ENCODE measurements at places on chromosomes 11 and 22.
A peak's percentile ranks its signal among the peaks of the same experiment; 100 is the strongest.

DNA sequence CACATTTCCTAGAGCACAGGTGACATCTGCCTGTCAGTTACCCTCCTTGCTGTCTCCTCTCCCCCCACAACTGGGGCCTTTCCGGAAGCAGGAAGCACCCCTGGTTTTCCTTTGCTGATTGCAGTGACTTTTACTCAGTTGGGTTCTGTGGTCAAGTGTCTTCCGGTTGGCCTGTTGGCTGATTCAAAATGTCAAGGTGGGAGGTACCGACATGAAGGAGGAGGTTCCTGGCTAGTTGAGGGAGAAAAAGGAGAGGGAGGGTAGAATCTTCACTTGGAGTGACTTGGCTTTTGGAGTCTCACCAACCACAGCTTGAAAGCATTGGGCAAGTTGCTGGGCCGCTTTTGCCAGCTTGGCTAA, 9.3 kb upstream of the ADAMTS15 start:
- DNase-seq = no peak

- no peak for DNase-seq
Measured at GRCh38 chr11:23413057-23413456, 552.8 kb upstream of the CCDC179 start.

DNA sequence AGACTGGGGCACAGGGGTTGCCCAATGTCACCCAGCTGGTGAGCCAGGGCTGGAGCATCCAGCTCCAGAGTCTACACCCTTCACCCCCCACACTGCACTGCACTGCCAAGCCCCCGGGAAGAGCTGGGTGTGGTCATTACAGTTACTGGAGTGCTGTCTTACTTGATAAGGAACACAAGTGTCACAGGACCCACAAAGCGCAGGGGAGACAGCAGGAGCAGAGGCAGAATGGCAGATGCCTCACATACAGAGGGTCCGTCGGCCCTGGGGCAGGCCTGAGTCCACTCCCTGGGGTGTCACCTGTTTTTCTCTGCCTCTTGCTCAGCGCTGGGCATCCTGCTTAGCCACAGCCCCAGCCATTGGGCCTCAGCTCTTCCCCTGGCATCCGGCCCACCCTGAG, 7.7 kb downstream of the IL2RB start:
- no peak for DNase-seq

DNA sequence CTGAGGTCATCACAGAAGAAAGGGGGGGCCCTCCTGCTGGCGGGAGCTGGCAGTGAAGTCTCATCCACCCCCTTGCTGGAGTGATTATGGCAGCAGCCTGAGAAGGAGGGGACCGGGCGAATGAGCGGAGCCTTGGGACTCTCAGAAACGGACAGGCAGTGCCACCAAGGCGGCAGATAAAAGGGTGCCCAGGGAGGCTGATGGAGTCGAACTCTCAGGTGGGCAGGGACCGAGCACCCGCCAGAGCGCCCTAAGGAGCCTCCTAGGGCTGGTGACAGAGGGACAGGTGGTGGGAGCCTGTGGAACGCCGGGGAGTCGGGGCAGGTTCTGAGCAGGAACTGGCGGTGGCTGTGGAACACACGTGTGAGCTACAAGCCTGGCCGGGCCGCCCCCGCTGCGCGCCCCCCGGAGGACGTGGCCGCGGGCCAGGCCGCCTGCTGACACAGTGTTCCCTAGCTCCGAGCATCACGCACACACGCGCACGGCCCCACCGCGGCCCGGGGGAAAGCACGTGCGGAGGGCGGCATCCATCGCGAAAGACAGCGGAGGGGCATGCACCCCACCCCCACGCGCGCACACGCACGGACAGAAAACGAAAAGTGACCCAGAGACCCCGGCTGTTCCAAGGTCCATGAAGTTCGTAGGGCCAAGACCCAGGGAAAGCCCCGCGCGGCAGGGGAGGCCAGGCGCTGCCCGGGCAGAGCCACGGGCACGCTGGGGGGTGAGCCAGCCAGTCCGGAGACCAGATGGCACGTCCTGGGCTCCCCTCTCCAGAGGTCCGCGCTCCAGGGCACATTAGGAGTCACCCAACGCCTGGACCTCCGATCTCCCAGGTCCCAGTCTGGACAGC, 1.0 kb downstream of the VWCE start:
- no peak for DNase-seq

GRCh38 chr11:13963949-13964770, 1.6 kb downstream of the SPON1 start:
- no peak for DNase-seq

- no peak for DNase-seq
Measured at GRCh38 chr11:16891165-16891564, 123.0 kb downstream of the PLEKHA7 start.

- DNase-seq = no peak
Measured at GRCh38 chr11:11245453-11245852, 107.6 kb downstream of the CSNK2A3 start.

DNA sequence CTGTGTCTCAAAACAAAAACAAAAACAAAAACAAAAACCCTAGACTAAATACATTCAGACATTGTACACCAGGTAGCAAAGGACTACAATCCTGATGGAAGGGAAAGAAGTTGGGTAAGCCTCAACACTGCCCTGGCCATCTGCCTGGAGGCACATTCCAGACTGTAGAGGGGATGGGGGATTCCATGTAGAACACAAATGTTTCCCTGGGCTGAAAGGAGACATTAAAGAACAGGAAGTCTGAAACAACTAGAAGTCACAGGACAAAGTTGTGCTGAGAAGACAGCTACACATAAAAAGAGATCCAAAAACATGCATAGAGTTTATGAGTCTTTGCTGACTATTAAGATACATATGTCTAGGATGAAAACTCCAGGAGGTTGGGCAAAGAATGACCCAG, 83.9 kb downstream of the RRAS2 start:
- no peak for DNase-seq

DNA sequence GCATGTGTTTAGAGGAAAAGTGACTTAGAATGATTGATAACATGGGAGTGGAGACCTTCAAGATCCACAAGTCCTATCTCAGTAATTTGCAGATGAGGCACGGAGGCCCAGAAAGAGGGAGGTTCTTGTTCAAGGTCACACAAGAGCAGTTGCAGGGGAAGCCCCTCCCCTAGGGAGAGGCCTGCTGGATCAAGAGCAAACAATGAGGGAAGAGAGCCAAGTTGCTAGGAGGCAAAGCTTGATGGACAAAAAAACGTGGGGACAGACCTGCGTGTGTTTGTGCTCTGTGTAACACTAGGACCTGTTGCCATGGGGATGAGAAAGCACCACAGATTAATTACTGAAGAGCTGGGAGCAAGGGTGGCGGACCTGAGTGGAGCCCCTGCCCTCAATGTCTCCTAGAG, 6.4 kb upstream of the MFRP start:
- no peak for DNase-seq

- peak; percentile 80 for DNase-seq
Measured at GRCh38 chr22:45263463-45264269, 21.1 kb upstream of the UPK3A start.

DNA sequence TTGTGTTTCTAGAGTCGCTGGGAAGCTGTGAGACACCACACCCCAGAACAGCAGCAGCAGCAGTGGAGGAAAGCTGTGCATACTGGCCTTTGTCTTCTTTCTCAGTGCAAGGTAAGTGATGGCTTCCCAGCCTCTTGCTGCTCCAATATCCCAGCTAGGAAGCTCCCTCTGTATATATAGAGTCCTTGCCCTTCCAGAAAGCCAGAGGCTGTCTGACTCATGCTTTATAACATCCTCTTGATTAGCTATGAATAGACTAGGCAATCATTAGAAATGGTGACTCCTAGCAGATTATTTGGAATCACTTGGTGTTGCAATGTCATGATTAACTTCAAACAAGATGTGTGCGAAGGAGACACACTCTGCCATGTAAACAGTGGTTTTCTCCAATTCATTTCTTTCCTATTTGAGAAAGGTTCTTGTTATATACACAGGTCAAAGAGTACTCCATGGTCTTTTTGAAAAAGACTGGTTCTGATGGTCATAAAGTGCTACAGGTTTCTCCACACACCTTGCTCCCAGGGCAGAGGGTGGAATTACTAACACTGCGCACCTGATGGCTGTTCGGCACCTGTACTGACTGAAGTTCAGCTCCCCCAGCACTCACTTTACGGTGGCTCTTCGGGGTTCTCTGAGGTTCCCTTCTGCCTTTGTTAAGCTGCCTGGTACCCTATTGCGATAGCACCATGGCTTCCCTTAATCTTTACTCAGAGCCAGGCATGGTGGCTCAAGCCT, at the start of gene MMP1:
Gene MMP1, minus strand, starts transcription at position 149 of the 735 bp plus-strand sequence. Its CDS starts 68 bp downstream, at position 81.
- DNase-seq = peak; percentile 95

DNA sequence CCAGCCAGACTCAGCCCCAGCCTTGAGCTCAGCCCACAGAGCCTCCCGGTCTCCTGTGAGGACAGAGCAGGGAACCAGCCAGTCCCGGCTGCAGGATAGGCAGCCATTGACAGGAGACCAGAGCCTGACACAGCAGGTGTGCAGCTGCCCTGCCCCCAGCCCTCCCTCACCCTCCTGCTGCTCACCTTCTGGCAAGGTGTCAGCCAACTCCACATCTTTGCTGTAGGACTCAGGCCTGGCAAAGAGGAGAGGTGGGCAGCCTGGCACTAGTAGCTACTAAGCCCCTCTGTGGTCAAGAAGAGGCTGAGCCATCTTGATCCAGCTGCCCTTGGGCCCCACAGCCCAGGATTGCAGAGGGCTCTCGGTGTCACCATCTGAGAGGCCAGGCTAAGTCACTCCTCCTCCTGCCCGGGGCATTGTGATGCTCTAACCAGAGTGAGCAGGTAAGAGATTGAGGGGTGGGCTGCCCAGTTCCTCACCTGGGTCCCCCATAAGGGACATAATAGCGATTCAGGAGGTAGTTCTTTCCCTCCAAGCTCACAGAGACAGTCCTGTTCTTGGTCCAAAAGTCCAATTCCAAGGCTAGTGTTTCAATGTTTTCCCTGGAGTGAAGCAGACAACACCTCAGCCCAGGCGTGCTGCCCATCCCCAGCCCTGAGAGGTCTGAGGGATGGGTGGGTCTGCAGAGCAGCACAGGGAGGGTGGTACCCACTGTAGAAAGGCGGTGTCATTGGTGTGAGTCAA, 18.6 kb downstream of the TREH start:
- DNase-seq = no peak

GRCh38 chr11:120574876-120575275, 63.3 kb downstream of the GRIK4 start:
- no peak for DNase-seq

DNA sequence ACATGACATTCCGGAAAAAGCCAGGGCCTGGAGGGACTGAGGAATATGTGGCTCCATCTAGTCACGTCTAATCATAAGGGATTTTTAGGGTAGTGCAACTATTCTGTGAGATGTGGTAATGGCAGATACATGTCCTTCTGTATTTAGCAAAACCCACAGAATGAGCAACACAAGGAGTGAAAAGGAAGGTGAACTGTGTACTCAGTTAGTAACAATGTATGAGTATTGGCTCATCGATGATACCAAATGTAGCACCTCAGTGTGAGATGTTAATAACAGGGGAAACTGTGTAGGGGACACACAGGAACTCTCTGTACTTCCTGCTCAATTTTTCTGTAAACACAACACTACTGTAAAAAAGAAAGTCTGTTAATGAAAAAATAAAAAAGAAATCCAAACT, 42.0 kb upstream of the CARS1 start:
- no peak for DNase-seq

DNA sequence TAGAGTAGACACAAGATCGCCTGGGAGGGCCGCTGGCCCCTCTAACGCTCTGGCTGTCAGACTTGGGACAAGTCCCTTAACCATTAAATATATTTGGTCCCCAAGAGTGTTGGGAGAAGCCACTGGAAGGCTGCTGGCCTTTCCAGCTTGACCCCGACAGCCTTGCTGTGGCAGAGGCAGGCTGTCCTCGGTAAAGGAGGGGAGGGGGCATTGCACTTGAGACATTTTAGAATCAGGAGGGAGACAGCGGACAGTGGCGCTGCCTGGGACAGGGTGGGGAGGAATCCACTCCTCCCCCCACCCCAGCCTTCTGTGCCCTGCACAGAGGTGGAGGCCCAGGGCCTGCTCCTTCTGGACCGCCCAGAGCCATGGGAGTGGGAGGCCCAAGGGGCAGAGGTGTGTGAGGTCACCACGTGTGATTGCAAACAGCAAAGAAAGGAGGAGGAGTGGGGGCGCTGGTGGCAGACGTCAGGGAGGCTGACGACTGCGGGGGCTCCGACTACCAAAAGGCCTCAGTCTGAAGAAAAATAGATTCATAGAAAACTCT, 28.9 kb downstream of the APOL1 start:
- no peak for DNase-seq

DNA sequence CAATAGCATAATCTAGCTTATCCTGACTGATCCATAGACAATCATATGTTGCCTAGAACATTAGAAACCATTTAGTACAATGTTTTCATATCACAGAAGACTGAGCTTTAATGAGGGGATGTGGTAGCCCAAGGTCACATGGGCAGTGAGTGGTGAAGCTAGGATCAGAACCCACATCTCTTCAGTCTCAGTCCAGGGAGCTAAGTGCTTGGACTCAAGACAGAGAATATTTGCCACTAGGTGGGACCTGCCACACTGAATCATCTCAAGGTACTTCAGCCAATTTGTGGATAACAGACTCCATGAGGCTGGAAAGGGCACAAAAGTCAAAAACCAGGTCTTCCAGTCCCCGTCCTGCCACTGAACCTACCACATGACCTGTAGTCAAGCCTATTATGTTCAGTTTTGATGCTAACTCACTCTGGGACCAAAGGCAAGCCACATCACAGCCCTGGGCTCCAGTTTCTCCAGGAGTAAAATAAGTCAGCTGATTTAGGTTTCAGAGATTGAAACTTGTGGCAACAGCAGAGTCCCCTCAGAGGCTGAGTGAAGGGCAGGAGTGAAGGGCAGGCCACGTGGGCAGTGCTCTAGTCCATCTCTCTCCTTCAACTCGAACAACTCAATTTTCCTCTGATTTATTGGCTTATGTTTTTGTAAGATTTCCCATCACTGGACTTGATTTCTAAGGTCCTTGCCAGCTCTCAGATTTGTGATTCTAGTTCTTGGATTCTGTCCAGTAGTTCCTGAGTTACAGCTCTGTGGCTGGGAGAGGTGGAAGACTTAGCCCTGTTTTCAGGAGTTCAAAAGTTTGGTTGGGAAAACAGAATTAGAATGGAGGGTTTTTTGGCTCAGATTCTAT, 84.6 kb upstream of the PHOX2A start:
- DNase-seq = no peak

- peak; percentile 19 for DNase-seq
Measured at GRCh38 chr22:22770280-22770871, 117.2 kb upstream of the IGLL5 start.

GRCh38 chr11:116948391-116948790, 111.0 kb upstream of the APOA1 start:
- DNase-seq = no peak

GRCh38 chr11:17816232-17816931, 81.8 kb downstream of the KCNC1 start:
- DNase-seq = no peak

GRCh38 chr11:123235656-123236261, 40.7 kb upstream of the CLMP start:
- no peak for DNase-seq

DNA sequence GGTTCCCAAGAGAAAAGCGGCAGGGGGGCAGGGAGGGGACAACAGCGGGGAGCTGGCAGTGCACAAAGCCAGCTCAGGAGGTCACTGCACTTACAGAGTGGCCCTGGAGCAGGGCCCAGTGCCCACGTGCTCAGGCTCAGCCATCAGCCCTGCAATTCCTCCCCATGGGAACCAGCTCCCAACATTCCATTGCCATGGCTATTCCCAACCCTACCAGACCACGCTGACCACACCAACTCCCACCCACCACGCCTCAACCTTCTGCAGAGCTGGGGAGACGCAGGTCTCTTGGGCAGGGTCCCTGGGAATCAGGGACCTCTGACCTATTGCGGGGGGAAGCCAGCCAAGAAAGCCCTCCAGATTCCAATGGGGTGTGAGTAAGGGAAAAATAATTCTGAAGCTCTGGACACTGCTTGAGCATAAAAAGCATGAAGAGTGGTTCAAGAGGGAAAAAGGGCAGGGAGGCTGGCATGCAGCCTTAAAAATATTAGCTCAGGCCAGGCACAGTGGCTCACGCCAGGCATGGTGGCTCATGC, 38.3 kb upstream of the TFIP11 start:
- no peak for DNase-seq
